ENCODE measurements at places on chromosomes 7 and 10.
A peak's percentile ranks its signal among the peaks of the same experiment; 100 is the strongest.

DNA sequence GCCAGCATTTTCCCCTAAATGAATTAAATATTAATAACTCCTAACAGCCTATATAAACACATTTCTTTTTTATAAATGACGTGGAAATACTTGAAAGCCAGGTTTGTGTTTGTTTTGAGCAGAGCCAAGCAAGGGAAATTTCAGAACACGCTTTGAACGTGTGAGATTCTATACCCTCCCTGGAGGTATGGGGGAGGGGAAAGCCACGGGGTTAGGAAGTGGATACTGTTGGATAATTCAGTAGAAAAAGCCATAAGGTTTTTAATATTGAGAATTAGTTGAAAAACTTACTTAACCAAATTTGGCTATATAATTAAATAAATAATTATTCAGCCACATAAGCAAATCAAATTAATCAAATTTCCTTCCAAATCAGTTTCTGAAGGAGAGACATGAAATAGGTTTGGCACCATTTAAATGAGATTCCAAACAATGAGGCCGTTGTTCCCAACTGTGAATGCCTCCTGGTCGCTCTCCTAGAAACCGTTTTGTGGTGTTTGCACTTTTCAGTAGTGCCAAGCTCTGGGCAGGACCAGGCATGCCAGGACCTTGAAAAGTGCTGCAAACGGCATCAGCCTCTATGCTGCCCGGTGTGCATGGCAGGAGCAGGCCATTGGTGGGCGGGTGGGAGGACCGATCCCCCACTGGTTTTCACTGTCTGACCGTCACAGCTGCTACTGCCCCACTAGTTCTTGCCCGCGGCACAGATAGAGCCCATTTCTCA, 88.1 kb downstream of the SEPTIN14 start:
- peak; percentile 46 for DNase-seq

DNA sequence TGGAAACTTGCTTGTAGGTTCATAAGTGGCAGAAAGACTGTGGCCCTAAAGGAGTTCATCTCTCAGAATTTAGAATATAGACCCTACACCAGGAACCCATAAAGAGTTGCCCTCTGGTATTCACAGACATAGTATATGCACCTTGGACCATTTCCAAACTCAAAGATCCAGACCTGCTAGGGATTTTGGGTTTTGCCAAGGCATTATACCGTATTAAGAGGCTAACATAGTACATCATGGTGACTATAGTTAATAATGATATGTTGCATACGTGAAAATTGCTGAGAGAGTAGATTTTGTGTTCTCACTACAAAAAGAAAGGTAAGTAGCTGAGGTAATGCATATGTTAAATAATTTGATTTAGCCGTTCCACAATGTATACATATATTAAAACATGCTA, 13.9 kb downstream of the IFIT3 start:
- DNase-seq: no peak

GRCh38 chr7:137167609-137168008, 175.9 kb downstream of the PTN start:
- DNase-seq: no peak

DNA sequence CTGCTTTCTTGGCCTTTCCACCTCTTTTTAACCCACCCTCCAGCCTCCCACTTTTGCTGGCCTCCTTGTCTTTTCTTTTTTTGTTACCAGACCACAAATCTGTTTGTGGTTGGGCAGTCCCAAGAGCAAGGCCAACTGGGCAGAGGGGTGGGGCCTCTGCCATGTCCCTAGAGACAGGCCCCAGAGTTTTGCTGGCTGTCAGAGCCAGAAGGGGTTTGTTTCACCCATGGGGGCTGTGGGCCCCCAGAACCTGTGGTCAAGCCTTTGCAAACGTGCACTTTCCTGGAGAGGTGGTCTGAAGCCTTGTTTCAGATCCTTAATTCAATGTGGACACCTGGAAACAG, 10.3 kb downstream of the ZMIZ1 start:
- peak; percentile 67 for DNase-seq

GRCh38 chr7:106870528-106870927, 5.4 kb downstream of the PIK3CG start:
- no peak for DNase-seq
